ENCODE measurements at places on chromosomes 4 and X.

DNA sequence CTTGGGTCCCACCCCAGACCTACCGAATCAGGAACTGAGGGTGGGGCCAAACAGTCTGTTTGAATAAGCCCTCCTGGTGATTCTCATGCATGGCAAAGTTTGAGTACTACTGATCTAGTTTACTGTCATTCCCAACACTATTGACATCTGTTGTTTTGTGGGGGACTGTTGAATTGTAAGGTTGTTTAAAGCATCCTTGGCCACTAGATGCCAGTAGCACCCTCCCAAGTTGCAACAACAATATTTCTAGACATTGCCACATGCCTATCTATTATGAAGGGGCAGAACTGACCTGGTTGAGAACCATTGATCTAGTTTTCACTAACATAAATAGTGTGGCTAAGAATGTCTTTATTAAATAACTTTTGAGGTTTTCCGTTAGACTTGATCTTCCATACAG, 15.1 kb downstream of the TAF9B start:
- ATAC-seq, result no peak

GRCh38 chrX:13220916-13221315, 98.9 kb downstream of the ATXN3L start:
- ATAC-seq, result no peak

DNA sequence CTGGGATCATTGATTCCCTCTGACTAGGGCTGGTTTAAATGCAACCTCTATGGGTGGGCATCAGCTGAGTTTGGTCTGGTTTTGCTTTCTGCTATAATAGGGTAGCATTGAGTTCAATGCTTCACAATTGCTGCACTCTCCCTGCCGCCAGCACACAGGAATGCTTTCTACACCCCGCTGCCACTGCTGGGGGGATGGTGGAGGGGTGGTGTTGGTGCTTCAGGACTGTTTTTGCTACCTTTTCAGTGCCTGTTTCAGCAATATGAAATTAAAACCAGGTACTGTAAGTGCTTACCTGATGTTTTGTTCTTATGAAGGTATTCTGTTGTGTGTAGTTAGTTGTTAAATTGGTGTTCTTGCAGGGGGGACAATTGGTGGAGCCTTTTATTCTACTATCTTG, 67.7 kb downstream of the GNL3L start:
- no peak for ATAC-seq

- ATAC-seq, result no peak
Observed at GRCh38 chr4:8120501-8120900, 38.1 kb downstream of the ABLIM2 start.

DNA sequence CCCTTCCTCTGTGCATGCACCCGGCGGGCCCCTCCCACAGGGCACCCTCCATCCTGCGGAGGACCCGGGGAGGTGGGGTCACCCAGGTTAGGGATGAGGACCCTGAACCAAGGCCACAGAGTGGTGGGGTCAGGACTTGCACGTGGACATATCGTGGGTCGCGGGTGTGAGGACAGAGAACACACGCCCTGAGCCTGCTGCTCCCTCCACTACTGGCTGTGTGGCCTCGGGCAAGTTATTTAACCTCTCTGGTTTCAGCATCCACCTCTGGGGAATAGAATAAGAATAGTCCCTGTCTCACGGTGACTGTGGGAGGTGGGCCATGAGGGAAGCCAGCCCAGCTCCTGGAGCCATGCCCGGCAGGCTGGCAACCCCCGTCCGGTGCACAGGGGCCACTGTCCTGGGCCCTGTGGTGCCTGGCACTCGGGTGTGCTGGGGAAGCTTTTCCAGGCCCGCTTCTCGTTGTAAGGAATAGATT, 5.1 kb downstream of the PSAPL1 start:
- no peak for ATAC-seq

DNA sequence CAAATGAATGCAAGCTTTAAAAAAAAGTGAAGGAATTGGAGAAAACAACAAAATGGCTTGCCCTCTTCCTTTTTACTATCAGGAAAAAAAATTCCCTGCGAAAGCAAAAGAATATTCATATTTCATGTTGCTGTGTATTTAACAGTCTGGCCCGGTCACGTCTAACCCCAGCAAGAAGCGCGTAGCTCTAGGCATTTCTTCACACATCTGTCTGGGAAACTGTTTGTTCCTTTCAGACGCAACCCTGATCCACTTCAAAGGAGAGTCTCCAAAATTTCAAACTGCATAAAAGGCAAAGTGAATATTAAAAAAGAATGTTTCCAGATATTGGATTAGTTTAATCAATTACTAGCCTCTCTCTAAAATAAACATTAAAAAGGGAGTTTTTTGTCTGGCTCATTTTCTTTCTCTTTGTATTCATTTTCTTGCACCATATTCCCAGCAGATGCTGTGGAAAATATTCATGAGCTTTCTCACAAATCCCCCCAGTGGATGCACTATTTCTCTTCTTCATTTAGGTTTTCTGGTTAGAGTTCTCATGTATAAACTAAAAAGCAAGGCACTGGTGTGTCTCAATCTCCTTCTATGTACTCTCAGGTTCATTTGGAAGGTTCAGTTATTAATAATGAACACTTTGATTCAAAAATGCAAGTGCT, 145.3 kb downstream of the MID1 start:
- ATAC-seq, result no peak

GRCh38 chrX:54891573-54891972, 29.1 kb upstream of the TRO start:
- no peak for ATAC-seq

DNA sequence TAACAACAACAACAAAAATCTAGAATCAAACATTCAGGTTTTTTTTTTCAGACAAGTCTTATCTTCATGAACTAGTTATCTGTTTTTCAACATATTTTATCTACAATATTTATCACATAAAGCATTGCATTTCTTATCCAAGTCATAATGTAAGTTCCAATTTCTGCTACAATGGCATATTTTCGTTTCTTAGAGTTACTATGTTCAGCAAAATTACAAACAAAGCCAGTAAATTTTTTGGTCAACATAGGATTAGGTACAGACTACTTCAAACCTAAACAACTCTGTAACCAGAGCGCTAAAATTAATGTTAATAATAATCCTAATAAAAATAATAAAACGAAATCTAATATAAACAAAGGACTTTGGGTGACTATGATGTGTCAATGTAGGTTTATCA, 165.4 kb upstream of the TACR3 start:
- no peak for ATAC-seq

DNA sequence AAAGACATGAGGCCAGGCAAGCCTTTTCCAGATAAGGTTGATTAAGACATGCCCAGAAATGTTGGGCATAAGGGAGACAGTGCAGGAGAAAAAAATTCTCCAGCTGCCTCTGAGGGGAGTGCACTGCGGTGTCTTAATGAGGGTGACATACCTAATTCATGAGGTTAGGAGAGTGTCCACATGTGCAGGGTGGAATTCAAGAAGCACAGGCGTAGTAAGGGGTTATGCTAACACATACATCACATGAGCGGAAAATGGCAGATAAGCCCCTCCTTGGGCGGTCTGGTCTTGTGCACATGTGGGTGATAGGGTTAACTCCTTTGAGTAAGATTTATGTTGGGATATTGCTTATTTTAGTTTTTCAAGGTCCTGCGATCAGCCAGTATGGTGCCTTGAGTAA, 122.4 kb downstream of the PHKA2 start:
- ATAC-seq, result no peak

- no peak for ATAC-seq
Observed at GRCh38 chrX:107025545-107025944, 25.5 kb upstream of the MORC4 start.

DNA sequence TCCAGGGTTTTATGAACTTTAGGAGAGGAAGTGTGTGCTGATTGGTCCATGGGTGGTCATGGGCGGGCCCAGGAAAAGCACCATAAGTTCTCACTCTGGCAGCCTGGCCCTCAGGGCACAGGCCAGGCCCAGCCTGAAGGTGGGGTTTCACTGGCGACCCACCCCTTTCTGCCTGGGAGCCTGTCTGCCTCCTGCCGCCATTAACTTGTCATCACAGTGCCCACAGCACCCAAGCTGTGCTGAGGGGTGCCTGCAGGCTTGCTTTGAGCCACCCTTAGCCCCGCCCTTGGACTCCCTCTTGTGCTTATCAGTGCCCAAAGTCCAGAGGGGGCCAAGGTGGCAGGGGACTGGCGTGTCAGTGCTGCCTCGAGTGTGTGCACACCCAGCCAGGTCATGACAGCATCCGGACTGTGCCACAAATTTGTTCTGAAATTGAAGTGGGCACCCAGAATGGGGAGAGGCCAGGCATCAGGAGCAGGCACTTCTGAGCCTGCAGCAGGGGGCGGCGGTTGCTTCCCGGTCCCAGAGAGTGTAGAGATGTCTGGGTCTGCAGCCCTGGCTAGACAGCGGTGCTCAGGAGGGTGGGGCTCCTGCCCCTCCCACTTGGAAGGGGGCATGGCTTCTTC, 455.6 kb downstream of the TMA16 start:
- ATAC-seq, result peak; percentile 49

- no peak for ATAC-seq
Observed at GRCh38 chrX:115689931-115690330, 129.0 kb downstream of the PLS3 start.

DNA sequence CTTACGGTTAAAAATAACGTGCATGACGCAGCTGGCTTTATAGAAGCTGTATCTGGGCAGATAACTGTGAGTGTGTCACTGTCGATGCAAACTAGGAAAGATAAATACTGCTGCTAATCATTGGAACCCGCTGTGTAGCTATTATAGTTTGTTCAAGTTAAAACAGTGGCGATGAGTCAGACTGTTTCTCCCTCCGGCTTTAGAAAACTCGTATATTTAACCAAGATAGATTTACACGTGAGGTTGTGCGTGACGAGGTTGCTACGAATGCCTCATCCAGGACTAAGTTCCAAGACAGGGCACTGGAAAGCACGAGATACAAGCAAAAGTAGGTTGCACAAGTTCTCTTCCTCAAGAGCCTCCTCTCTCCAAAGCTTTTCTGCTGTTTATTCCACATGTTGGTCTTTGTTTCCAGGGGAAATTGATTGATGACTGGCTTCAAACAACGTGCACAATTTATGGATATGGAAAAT, 270.7 kb downstream of the FBXW7 start:
- no peak for ATAC-seq

DNA sequence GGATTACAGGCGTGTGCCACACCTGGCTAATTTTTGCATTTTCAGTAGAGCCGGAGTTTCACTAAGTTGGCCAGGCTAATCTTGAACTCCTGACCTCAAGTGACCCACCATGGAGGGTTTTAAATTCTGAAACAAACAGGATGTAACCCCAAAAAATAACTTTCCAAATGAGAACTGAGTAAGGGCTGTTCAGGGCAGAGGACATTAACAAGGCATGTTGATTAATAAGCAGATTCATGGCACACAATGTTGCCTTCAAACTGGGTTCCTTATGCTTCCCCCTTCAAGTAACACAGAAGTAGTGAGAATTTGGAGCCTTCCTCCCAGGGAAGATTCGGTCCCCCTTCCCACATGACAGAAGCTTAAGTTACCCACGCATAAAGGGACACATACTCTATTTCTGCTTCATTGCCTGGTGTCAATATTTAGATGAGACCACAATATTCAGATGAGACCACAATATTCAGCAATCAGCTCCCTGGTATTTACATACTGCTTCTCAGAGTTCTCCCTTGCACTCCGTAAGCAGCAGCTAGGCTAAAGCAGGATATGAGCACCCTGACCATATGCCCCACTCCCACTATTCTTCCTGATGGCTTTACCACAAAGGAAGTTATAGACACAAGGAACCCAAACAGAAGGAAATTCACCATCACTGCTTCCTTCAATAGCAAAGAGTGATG, 21.4 kb downstream of the GRSF1 start:
- peak; percentile 55 for ATAC-seq

All from stimulated activated memory B cell treated with anti-CD40 and anti-IgM and Interleukin-4, amounts not matched to agents 10 μg/mL and 1 μg/mL and 100 μg/mL, for 72 hours (primary cell).